ENCODE measurements at places on chromosomes 2 and 18.

GRCh38 chr18:56381196-56381595, 257.2 kb downstream of the TXNL1 start:
- DNase-seq, result no peak

DNA sequence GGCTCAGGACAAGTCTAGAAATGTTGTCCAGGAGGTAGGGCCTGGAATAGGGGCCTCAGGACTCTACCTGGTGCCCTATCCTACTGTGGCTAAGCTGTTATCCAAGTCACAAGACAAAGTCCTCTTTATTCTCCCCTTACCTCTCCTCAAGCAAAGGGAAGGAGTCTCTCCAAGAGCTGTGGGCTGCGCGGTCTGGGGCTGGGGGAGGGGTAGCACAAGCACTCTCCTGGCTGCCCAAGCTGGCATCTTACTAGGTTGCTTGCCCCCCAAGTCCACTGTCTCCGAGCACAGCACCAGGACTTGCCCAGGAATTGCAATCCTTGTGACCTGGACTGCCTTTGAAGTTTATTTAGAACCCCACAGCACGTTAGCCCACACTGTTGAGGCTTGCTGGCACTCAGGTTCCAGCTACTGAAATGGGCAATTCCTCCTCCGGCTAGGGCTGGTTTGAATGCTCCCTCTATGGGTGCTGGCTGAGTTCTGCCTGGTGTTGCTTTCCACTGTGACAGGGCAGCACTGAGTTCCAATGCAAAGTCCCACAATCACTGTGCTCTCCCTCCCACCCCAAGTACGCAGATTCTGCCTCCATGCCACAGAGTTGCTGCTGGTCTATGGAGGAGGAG, 18.5 kb downstream of the DHRS9 start:
- DNase-seq, result no peak

GRCh38 chr2:225938991-225939390, 539.5 kb downstream of the NYAP2 start:
- DNase-seq, result no peak

GRCh38 chr2:23658466-23658942, 268.4 kb downstream of the ATAD2B start:
- peak; percentile 3 for DNase-seq

- no peak for DNase-seq
Measured at GRCh38 chr2:121579309-121579708, 48.6 kb downstream of the RNU4ATAC start.

GRCh38 chr2:12722447-12723316, 5.9 kb downstream of the TRIB2 start:
- no peak for DNase-seq

- no peak for DNase-seq
Measured at GRCh38 chr2:197710424-197711042, 5.4 kb downstream of the MARS2 start.

DNA sequence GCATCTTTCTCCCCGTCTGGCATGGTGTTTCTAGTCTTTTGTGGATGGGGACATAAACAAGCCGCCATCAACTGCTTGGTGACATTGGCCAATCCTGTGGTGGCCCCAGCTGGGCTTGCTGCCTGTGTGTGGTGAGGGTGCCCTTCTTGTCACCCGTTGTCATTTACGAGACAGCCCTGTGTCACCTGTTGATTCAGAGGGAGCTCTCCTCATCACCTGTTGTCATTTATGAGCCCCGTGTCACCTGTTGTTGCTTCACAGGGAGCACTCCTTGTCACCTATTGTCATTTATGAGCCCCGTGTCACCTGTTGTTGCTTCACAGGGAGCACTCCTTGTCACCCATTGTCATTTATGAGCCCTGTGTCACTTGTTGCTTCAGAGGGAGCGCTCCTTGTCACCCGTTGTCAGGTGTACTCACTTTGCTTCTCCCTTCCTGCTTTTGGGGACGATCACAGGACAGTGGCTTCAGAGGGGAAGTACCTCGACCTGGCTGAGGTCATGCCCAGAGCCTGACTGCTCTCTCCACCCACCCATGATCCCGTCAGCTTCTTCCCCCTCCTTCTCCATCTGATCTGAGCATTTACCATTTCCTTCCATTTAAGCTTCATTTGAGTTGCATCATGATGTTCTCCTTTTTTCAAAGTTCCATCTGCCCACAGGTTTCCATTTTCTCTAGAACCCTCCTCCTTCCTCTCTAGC, 29.1 kb downstream of the HPCAL1 start:
- no peak for DNase-seq

DNA sequence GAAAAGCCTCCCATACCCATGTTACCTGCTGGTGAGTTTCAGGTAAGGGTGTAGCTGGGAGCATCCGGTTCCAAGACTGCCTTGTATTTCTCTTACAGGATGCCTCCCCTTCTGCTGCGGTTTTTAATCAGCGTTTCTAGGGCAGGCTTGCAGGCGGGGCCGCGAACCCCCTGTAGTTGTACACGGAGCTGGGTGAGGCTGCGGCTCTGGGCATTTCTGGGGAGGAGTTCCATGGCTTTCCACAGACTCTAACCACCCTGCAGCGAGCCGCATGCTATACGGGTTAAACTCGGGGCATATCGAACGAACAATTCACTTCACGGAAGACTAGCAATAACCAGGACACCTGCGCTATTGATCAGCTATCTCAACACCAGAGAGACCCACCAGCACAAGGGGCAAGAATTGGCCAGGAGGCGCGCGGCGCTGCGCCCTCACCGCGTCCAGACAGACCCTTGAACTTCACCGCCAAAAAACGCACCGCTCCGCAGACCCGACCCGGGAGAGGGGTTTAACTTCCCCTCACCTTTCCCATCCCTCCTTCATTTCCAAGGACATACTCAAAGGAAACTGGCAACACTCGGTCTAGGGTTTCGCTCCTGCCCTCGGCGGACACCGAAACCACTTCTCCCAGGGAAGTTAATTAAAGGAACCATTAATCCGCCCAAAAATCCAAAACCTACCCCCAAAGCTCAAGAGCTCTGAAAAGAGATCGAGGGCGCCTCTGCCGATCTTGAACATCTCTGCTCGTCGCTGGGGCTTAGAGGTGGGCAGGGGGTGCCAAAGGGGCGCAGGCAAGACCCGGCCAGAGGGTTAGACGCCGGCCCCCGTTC, 909 bp downstream of the TGFA start:
- DNase-seq, result peak; percentile 3

GRCh38 chr18:55400081-55400480, 187.9 kb downstream of the TCF4 start:
- no peak for DNase-seq

DNA sequence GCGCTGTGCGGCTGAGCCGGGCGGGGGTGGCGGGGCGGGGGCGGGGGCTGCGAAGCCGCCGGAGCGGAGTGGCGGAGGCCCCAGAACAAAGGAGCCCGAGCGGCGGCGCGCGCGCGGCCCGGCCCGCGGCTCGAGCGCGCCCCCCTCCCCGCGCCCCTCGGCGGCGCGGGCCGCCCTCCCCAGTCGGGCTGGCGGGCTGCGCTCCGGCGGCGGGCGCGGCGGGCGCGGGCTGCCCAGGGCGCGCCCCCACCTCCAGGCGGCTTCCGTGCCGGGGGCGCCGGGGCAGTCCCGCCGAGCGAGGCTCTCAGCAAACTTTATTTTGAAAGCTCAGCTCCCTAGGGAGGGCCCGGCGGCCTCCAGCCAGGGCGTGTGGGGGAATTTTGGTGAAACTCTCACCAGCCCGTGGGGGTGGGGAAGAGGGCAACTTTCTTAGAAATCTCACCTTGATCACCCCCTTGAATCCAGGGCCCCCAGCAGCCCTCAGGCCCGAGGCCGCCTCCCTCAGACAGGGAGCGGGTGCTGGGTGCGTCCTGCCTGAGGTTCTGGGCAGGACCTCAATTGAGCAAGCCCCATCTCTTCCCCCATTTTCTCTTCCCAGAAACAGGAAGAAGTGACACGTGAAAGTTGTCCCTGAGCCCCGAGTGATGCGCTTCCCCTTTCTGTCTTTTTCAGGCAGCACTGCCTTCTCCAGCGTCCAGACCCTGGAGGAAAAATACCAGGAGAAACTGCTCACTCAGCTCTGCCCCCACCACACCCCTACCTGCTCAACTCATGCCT, 786 bp downstream of the TET3 start:
- peak; percentile 71 for DNase-seq

GRCh38 chr2:231795525-231796327, 9.5 kb downstream of the COPS7B start:
- DNase-seq, result no peak

DNA sequence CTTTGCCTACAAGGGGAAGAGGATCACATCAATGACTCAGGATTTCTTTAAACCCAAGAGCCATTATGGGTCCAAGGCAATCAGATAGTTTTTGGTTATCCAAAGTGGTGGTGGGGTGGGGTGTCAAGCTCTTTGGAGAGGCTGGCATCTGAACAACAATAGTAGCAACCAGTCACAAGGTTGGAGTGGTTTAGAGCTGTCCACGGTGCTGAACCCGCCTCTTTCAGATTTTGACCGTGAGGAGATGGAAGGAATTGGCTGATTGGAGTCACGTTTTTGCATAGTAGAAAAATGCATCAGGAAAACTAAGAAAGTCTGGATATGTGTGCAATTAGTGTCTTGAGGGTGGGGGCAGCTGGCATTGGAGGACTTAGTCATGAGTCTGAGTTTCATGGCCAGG, 159.9 kb downstream of the LOXHD1 start:
- no peak for DNase-seq

GRCh38 chr18:51196118-51196810, 1.2 kb downstream of the MEX3C start:
- peak; percentile 50 for DNase-seq

- no peak for DNase-seq
Measured at GRCh38 chr2:233449921-233450863, 95.9 kb downstream of the DGKD start.

DNA sequence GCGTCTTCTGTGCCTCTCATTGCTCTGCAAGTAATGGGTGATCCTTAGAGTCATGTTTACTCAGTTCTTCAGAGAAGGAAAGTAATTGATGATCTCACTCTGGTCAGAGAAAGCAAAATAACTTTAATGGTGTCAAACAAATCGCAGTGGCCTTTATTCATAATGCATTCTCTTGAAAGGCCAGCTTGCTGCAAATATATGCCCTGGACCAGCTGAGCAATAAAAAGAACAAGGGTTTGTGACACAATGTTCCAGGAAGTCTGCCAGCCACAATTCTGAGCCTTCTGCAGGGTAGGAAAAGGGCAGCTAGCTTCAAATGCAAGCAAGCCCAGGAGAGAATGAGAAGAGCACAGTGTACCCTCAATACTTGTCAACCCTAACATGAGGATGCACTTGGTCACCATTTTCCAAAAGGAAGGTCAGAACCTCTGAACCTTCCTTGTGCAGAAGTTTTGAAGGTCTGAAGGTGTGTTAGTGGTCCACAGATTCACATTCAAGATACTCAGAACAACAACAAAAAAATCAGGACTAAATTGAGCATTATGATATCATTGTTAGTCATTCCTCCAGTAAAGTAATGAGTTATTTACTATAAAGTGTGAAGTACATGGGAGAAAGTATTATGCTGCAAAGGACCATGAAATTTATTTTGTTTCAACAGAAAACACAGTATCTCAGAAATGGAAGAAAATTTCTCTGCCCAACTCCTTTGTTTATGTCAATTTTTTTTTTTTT, 355.6 kb downstream of the PAX3 start:
- DNase-seq, result no peak

- DNase-seq, result peak; percentile 34
Measured at GRCh38 chr2:44392338-44392943, 30.7 kb downstream of the CAMKMT start.

DNA sequence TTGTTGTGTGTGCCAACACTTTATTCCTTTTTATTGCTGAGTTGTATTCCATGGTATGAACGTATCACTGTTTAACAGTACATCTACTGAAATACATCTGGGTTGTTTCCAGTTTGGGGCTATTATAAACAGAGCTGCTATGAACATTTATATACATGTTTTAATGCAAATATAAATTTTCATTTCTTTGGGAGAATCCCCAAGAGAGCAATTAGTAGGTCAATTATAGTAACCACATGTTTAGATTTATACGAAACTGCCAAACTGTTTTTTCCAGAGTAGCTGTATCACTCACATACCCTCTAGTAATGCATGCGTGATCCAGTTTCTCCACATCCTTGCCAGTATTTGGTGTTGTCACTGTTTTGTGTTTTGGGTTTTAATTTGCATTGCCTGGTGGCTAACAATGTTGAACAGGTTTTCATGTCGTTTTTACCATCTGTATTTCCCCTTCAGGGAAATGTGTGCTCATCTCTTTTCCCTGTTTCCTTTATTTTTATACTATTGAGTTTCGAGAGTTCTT, 81.0 kb downstream of the TMEM131 start:
- no peak for DNase-seq

DNA sequence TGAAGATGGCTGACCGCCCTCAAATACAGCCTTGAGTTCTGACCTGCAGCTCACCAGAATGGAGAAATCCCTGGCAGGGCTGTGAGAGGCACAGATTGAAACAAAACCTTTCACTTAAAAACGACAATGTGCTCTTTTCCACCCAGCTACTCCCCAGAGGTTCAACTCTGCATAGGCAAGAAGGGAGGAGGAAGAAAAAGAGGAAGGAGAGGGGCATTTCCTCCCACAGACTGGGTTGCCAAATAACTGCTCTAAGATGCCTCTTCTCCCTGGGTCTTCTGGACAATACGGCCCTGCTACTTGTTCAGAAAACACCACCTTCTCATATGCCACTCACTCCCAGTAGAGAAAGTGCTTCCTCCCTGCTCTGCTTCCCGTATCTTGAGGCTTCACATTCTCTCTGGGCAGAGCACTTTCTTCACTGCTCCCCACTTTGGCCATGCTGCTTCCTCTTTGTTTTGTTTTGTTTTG, 136.4 kb upstream of the SLC1A4 start:
- DNase-seq, result no peak

DNA sequence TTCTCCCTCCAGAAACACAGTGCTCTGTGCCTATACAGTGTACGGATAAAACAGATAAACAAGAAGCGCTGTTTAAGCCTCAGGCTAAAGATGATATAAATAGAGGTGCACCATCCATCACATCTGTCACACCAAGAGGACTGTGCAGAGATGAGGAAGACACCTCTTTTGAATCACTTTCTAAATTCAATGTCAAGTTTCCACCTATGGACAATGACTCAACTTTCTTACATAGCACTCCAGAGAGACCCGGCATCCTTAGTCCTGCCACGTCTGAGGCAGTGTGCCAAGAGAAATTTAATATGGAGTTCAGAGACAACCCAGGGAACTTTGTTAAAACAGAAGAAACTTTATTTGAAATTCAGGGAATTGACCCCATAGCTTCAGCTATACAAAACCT, 70.7 kb downstream of the TANK start:
- no peak for DNase-seq

- DNase-seq, result no peak
Measured at GRCh38 chr18:48767090-48767690, 183.6 kb downstream of the SMAD7 start.

- DNase-seq, result no peak
Measured at GRCh38 chr2:26658691-26659346, 17.7 kb upstream of the CIB4 start.

- DNase-seq, result no peak
Measured at GRCh38 chr2:23614701-23615100, 229.7 kb downstream of the KLHL29 start.
